ENCODE measurements at places on chromosomes 12 and 14.
A peak's percentile ranks its signal among the peaks of the same experiment; 100 is the strongest.

GRCh38 chr12:45674181-45674977 is 55.1 kb upstream of the ARID2 start:
- DNase-seq, result no peak

DNA sequence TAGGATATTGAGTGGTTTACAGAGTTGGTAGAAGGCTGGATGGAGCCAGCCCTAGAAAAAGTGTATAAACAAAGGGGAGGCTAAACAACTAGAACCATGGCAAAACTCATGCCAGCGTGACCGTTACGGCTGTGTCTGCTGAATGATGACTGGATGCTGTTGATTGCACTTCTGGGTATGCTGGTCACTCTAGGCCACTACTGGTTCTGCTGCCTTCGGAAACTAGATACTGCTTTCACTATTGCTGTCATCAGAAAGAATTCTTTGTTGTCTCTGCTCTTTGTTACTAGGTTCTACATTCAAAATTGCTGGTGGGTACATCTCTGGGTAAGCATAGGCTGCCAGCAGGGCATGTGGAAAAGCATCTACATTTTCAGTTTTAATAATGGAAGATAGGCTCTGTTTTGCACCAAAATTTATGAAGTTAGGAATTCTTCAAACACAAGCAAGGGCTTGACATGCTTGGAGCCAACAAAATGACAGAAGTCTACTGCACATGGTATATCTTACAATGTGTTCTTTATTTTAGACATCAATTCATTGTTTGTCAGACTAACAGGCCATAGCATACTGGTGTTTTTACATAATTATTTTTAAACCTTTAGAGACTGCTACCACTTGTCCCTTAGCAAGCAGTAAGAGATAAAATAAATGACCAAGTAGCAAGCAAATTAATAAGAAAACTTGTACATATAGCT is 15.4 kb downstream of the MON2 start:
- DNase-seq, result no peak

DNA sequence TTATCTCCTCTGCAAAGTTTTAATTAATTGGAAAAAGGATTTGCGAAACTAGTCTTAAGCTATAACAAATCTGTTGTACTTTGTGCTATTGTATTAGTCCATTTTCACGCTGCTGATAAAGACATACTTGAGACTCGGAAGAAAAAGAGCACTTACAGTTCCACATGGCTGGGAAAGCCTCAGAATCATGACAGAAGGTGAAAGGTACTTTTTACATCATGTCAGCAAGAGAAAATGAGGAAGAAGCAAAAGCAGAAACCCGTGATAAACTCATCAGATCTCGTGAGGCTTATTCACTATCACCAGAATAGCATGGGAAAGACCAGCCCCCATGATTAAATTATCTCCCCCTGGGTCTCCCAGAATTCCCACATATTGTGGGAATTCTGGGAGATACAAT is 118.1 kb upstream of the PRKD1 start:
- no peak for DNase-seq

DNA sequence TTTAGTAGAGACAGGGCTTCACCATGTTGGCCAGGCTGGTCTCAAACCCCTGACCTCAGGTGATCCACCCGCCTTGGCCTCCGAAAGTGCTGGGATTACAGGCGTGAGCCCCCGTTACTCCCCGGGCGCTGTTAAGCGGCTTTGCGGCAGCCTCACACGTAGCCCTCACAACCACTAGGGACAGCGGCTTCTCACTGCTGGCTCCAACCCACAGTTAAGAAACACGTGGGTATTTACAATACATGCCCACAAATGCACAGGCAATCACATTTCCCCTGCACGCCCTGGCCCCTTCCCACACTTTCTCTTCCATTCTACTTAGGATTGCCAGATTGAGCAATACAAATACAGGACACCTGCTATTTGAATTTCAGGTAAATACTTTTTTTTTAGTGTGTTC is 37.0 kb upstream of the EIF5 start:
- no peak for DNase-seq

GRCh38 chr14:67729072-67729885 is 27.6 kb downstream of the RDH12 start:
- DNase-seq, result no peak

DNA sequence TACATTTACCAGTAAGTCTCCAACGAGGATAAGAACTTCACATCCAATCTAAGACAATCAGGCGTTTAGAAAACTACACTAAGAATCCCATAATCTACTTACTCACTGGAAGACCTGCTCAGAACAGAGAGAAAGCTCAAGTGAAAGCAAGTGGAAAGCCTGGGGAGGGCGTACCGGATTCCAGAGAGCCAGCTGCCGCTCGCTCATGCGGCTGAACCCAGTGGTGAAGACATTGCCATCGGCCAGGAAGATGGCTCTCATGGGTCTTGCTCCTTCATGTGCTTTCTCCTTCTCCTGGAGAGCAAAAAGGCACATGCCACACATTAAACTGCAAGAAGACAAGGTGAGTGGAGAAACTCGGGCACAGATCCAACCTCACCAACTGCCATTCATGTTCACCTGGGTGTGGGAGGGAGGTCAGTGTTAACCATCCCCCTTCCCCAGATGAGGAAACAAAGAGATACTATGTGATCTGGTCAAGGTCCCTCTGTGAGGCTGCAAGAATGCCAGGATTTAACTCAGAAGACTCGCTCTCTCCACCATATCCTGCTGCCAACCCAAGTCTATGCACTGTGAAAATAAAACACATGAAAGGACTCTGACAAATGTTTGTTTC is 23.5 kb upstream of the SELPLG start:
- DNase-seq, result no peak

- no peak for DNase-seq
These were observed 23.0 kb downstream of the DIO3 start for GRCh38 chr14:101584055-101584859.

DNA sequence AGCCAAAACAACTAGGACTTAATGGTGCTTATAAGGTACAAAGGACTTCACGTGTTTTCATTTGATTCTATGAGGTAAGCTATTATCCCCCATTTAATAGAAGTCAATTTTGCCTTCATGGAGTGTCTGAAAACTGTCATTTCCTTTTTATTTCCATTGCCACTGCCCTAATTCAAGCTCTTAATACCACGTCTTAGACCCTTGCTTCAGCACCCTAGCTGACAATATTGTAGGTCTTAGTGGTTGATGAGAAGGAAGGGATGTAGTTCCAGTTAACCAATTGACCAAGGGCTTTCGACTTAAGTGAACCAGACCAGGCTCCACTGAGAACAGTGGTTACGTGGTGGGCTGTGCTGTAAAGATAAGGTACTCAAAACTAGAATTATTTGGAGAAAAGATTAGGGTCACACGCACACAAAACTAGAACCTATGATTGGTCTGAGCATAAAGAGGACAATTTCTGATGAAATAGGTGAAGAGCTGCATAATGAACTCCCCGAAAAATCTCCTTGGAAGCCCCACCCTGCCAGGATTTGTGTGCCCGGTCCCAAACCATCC is 9.6 kb upstream of the ASIC1 start:
- no peak for DNase-seq

DNA sequence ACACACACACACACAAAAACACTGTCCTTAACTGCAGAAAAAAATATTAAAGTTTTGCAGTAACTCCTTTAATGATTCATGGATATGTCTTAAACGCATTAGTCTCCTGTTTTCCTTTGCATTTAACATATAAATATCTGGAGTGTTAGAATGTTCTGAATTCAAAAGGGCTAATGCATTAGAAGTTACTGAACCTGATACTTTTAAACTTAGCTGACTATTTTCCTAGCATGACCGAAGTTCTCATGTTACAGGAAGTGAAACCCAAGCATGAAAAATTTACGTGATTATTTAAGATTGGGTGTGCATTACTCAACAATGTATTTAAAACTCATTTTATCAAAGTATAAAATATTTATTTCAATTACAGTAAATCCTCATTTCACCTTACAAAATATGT is 791.2 kb downstream of the FLRT2 start:
- DNase-seq, result no peak

GRCh38 chr14:88005050-88005481 is at the start of gene GPR65:
Gene GPR65, plus strand, starts transcription at chr14:88005135. Its CDS starts 5,713 bp downstream, at chr14:88010848.
- DNase-seq, result peak; percentile 28

DNA sequence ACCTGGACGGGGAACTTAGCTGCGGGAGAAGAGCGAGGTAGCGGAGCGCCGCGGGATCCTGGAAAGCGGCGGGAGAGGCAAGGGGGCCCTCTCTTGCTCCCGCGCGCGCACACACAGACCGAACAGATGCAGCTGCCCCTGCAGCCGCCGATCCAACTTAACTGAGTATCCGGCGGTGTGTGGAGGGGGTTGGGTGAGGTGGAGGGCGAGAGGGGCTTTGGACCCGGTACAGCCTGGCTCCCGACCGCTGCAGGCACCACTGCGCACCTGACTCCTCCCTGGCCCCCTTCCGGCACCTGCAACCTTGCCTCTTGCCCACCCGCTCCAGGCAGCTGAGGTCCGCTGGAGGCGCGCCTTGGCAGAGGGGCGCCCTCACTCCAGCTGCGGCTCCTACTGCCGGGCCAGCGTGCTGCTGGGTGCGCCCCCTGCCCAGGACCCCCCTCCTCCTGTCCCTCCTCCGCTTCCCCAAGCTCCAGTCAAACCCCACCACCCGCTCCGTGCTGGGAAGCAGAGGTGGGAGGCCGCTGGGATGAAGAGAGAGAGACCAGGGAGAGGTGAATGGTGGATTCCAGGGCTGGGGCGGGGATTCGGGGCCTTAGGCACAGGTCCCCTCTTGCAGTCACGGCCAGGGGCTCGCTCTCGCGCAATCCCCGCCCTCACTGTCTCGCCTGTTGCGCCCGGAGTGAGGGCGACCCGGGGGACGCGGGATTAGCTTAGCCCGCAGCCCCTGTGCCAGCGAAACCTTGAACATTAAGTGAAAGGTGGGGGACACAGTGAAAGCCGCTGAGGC is 2.6 kb downstream of the DIO3 start:
- no peak for DNase-seq

DNA sequence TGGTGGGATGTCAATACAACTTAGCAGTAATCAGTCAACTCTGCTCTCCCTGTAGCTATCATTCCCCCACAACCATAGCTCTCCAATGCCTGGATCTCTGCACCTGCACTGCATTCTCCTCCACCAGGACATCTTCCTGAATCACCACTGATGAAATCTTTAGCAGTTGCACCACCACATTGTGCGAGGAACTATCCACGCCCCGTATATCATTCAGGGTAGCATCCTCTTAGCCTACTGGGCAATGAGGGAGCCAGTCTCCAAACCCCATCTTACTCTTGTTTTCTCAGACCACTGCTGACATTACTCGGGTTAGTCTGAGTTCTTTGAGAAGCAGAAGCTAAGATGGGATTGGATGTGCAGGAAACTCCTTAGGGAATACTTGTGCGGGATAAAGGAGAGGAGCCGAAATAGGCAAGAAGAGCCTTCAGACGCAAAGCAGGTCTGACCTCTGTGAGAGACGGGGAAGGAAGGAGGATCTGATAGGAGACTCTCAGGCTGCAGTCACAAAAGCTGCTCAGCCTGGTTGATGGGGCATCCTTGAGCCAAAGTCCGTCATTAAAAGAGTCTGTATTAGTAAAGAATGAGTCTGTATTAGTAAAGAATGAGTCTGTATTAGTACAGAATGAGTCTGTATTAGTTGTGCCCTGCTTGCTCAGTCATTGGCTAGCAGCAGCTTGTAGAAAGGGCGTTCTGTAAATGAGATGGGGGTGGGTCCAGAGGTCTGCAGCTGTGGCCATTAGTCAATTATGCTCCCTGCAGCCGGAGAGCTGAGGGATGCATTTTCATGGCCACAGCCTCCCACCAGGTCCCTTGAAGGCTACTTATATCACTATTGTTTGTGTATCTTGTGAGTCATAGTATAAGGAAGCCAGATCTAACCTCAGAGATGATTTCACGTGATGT is 49.6 kb upstream of the RASSF3 start:
- DNase-seq, result no peak

DNA sequence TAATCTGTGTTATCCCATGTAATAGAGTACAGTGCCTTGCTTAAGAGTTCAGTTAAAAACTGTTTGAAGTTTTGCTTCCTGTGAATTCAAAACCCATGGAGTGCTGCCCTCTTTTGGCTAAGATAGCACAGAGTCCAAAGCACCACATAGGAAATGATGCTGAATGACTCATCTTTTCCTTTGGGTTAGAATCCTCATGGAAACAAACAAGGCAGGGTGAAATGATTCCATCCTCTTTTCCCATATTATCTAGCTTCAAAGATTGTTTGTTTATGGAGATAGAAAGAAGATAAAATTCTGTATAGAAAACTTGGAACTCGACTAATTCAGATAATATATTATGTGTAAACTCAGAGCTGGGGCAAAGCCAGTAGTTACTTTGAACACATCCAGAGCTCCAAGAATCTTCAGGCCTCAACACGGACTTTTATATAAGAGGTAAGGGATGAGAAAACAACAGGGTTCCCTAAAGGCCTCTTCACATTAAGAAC is 87.4 kb downstream of the OTOGL start:
- DNase-seq, result no peak

DNA sequence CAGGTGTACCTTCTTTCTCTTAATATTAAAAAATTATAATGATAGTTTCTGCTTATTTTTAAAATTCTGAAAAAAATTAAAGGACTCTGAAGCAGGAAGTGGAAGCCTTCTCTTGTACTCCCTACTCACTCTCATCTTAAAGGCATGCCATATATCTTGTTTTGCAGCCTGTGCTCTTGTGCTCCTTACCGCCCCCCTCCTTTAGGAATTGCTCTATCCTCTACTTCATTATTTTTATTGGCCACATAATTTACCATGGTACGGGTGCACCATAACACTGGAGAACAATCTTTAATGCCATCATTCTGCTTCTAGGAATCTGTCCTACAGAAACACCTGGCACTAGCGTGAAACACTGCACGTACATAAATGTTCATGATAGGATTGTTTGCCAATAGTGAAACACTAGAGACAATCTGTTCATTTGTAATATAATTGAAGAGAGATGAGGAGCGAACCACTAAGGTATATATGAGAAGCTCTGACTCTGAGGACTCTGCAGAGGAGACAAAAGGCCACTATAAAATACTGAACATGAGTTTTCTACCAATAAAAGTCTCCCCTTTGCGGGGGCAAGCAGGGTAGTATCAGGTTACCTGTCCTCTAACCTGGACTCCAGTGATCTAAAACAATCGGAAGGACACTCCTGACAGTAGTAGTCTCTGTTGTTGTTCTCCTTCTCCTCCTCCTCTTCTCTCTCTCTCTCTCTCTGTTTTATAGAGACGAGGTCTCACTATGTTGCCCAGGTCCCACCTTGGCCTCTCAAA is 6.3 kb upstream of the NYNRIN start:
- DNase-seq, result no peak

DNA sequence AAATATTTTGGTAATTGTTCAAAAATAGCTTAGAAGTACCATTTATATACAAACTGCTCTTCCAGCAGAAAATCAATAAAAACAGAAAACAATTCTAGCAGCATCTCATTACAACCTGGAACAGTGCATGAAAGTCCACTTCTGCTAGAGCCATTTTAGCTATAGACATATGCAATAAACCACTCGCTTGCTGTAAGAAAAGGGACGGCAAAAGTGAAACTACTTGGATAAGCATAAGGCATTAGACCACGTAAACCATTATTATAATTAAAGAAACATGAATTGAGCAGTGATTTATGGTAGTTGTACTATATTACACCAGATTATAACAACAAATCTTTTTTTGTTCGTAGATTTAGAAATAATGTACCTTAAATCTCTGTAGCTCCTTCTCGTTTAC is 48.7 kb downstream of the LRIG3 start:
- no peak for DNase-seq

GRCh38 chr14:76151398-76152332 is at the start of gene GPATCH2L:
Gene GPATCH2L, plus strand, starts transcription at chr14:76151922. Its CDS starts 2,442 bp downstream, at chr14:76154364.
- DNase-seq, result peak; percentile 95
